Endothelial cell (in vitro differentiated cells): ENCODE measurements at places on chromosomes 6 and 20.

GRCh38 chr20:51688600-51689244 lies 79.5 kb downstream of the ATP9A start:
- DNase-seq: no peak

- no peak for DNase-seq
Observed at GRCh38 chr6:150711061-150711460, 111.4 kb downstream of the PLEKHG1 start.

DNA sequence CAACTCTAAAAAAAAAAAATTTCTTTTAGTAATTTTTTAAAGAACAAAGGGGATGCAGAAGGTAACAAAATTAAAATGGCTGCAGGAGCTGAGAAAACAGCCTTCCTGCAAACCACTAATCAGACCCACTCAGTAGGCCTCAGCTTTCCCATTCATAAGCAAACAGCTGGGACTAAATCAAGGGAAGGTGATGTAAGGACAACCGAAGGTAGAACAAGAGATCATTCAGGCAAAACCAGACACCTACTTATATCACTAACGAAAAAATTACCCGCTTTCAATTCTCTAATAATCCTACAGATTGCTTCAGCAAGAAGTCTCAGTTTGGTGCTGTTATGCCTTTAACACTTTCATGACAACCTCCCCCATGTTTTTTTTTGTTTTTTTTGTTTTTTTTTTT lies 124.0 kb downstream of the ZMYND8 start:
- DNase-seq: no peak

- no peak for DNase-seq
Observed at GRCh38 chr6:106618324-106618723, 11.0 kb downstream of the RTN4IP1 start.

- DNase-seq: no peak
Observed at GRCh38 chr20:10636326-10636818, 37.4 kb downstream of the JAG1 start.

DNA sequence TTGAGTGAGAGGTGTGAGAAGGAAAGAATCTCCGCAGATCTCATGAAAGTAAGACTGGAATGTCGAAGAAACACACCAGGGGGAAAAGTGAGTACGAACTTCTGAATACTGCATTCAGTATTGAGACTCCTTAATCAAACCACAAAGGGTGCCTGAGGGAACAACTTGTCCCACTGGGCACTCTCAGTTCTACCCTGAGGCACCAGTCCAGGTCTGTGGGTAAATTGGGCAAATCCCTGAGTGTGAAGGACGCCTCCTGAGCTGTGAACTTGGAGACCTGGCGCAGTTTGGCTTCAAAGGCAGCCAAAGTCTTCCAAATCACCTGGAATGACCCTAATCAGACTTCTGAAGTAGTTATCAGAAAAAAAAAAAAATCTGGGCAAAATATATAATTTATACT lies 329.7 kb downstream of the BTBD9 start:
- DNase-seq: no peak

DNA sequence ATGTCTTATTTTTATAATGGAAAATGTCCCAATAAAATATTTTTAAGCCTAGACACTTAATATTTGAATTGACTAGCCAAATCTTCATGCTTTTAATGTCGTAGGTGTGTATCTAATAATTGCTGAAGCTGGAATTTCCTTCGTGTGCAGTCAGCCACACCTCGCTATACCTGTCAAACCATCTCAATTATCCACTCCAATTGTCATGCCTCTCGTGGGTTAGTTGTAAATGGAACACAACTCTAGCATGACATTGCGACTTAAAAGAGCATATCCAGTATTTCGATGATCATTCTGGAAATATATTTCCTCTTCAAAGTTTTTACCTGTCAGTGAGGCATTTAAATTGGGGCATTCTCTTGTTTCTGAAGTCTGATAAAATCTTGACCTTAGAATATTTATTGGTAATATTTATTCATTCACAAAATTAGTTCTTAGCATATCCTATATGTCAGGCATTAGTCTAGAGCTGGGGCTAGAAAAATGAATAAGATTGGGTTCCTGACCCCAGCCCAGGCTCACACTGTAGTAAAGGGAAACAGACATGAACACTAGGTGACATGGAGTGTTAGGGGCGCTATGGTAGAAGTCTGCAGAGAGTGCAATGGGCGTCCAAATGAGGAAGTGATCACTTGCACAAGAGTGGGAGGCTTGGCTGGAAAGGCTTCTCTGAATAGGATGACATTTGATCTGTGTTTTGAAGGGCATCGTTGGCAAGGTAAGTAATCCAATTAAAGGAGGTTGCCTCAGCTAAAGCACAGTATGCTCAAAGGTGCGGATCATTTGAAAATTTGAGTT lies 11.0 kb upstream of the CFAP206 start:
- no peak for DNase-seq

GRCh38 chr6:89339565-89339964 lies 13.0 kb downstream of the UBE2J1 start:
- no peak for DNase-seq
